ENCODE measurements at places on chromosomes 5 and 9.

- no peak for DNase-seq
These were observed 42.5 kb upstream of the TAF1L start for GRCh38 chr9:32677931-32678330.

GRCh38 chr5:2749514-2750025 is 1.9 kb downstream of the IRX2 start:
- DNase-seq, result no peak

DNA sequence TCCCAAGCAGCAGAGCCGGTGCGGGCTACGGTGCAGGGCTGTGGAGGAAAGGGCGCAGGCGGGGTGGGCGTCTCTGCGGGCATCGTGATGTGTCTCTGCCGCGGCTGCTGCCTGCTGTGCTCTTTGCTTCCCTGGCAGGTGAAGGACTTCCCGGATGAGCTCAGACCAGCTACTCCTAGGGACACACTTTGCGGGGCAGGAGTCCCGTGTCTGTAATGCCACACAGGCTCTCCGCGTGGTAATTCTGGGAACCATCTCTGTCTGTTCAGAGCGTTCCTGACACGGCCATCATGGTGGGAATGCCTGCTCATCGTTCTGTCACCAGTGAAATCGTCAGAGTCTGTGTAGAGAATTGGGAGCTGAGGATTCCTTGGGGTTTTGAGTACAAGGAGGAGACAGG is 235.5 kb downstream of the FANCC start:
- no peak for DNase-seq

DNA sequence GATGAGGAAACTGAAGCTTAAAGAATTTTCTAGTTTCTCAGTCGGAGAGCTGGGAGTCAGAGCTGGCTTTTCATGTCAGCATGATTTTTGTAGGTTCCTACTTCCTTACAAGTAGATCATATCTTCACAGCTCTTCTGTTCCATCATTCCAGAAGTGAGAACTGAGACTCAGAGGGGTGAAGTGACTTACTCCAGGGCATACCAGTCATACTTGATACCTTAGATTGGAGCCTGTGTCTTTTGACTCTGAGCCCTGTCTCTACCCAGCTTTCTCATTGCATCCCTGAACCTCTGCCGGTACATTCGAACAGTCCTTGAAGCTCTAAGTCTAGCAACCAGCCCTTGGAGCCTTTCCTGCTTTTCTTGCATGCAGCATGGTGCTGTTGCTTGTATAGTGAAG is 53.3 kb downstream of the MCCC2 start:
- DNase-seq, result no peak

GRCh38 chr9:99895510-99895909 is 10.9 kb upstream of the STX17 start:
- no peak for DNase-seq

GRCh38 chr5:84299959-84300358 is 84.7 kb downstream of the EDIL3 start:
- DNase-seq, result no peak

GRCh38 chr9:91680106-91680505 is 256.5 kb upstream of the NFIL3 start:
- DNase-seq, result no peak

DNA sequence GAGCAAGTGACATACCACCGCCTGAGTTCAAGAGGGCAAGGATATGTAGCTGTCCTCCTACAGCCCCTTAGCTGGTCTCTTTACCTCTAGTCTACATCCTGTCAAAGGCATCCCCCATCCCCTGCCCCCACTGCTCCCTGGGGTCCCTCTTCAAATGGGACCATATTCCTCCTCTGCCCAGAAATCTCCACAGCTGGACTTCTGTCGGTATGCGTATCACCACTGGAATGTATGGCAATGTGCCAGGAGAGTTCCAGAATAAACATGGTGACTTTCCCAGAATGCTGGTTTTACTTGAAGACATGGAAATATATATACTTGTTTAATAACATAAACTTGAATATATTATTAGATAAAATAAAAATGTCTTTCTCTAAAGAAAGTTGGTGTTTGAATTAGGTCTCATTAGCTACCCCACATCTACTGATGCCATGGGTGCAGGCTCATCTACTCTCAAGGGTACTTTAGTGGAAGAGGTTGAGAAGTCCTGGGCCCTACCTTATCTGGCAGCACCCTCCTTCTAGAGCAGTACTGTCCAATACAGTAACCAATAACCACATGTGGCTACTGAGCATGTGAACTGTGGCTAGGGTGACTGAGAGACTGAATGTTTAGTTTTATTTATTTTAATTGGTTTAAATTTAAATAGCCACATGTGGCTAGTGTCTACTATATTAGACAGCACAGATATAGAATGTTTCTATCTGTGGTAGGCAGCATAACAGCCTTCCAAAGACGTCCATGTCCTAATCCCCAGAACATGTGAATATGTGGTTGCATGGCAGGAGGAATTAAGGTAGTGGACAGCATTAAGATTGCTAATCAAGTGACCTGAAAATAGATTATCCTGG is 181.7 kb upstream of the SLC30A5 start:
- no peak for DNase-seq

DNA sequence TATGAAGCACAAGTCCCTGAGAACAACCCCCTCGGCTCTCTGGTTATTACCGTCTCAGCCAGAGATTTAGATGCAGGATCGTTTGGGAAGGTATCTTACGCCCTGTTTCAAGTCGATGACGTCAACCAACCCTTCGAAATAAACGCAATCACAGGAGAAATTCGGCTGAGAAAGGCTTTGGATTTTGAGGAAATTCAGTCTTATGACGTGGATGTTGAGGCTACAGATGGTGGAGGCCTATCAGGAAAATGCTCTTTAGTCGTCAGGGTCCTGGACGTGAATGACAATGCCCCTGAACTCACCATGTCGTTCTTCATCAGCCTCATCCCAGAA is 1.1 kb downstream of the PCDHB6 start:
- DNase-seq, result no peak

- no peak for DNase-seq
These were observed 2.0 kb downstream of the SCGB3A2 start for GRCh38 chr5:147880487-147880886.

- no peak for DNase-seq
These were observed 10.2 kb upstream of the STING1 start for GRCh38 chr5:139492700-139493192.

DNA sequence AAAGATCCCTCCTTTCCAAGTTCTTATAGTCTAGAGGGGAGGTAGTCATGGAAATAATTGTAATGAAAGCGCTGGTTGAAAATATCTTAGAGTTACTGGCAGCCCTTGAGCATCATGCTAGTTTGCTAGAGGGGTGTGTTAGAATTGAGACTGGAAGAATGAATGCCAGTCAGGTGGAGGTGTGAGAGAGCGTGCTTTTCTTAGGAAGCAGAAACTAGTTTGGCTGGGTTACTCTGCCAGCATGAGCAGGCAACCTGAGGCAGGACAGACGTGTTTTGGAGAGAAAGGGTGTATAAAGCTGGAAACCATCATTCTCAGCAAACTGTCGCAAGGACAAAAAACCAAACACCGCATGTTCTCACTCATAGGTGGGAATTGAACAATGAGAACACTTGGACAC is 43.6 kb upstream of the DHFR start:
- DNase-seq, result no peak

DNA sequence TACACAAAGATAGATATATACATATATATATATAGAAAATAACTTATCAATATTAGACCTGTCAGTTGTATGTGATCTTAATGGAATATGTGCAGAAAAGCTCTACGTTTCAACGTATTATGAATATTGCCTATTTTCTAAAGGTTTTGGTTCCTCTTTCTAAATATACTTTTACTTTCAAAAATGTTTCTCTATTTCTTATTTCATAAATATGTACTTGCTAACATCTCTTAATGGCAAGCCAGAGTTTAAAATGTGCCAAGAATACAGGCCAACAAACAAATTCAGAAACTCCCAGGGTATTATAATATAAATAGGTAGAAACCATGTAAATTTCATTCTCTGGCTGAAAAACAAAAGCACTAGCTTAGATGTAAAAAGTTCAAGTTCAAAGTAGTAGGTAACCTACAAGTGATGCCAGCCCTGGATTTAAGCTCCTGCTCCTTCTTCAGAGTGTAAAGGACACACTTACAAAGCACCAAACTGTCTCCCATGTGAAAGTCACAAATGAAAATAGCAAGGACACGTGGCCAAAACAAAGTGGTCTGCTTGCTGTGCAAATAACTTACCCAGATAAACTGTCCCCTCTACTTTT is 685.1 kb upstream of the DMAC1 start:
- no peak for DNase-seq

DNA sequence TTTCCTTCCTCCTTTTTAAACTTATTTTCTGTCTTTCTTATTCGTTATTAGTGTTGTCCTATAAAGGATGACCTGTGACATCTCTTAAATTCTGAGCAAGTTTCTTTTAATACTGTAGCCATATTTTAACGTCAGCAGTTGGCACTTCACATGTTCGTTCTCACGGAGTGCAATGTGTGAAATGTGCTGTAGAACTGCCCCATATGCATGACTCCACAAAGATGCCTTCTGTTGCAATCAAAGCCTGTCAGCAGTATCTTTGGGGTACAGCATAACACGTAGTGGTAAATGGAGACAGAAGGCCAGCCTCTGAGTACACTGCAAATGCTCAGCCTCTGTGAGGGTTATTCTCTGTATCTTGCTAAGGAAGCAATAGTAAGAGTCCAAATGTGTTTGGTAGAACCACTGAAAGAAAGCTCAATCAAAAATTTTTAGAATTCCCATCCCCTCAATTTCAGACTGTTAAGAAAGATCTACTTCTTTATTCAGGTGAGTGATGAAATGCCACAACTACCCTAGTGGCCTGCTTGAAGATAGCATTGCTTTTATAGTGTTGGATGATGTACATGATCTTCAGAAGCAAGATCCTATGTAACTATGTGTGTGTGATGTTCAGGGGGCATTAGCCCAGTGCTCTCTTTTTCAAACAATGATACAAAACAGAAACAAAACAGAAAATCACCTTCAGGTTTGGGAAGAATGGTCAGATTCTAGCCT is 277.7 kb downstream of the TMEM167A start:
- no peak for DNase-seq

DNA sequence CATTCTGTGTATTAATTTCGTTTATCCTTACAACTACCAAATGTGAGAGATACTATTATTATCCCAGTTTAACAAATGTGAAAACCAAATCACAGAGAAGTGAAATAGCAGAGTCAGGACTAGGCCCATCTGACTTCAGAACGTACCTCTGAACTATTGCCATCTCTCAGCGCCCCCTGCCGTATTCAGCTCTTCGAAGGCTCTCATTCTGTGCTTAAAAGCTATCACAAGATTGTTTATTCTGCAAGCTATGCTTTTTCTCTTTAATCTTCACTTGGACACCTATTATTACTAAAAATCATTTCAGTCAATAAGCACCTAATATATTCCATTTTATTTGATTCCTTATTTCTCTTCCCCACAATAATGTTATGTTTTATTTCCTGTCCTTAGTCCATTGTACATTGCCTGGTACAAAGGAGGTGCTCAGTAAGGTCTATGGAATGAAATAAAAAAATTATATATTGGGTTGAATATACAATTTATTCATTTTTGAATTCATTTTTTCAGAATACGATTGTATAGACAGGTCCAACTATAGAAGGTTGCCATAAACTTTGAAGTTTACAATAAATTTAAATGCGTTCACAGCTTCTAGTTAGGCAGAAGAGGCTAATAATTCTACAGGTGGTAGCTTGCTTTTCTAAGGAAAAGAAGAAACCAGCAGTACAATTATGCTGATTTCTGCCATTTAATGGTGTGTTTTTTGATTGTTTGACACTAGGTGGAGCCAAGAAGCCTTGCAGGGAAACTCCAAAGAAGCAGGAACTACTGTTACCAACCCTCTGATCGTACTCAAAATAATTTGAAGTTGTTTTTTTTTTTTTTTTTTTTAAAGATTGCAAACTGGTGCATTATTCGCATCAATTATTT is 202.2 kb upstream of the DMRTA1 start:
- no peak for DNase-seq

DNA sequence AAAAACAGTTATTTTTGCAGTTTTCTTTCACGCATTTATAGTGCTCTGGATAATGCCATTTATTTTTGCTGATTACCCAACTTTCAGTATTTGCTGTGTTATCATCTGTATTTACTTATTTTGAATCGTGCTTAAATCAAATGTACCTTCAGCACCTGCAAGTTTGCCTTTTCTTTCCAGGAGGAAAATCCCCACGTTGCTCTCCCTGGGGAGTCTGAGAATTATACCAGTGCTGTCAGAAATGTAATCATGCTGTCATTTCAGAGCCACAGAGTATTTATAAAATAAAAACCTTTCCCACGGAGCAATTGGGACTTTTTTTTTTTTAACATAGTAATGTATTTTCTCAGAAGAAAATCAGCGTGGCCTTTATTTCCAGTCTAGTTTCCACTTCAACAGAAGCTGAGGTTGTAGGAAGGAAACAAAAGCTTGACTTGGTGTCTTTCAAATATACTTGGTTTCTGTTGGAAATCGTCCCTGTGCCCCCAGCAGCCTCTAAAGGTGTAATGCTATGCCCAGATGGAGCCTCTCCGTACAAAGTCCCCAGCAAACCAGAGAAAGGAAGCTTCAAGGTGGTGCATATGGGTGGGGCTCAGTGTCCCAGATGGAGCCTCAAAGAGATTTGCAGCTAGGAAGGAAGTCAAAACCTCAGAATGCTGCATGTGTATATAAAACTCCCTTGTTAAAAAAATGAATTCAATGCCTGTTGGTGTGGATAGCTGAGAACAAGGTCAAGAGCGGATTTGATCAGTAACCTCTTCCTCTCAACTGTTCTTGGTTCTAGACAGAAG is 2.1 kb downstream of the GPR150 start:
- DNase-seq, result peak; percentile 6

GRCh38 chr5:126437721-126438120 is 14.5 kb downstream of the GRAMD2B start:
- no peak for DNase-seq

DNA sequence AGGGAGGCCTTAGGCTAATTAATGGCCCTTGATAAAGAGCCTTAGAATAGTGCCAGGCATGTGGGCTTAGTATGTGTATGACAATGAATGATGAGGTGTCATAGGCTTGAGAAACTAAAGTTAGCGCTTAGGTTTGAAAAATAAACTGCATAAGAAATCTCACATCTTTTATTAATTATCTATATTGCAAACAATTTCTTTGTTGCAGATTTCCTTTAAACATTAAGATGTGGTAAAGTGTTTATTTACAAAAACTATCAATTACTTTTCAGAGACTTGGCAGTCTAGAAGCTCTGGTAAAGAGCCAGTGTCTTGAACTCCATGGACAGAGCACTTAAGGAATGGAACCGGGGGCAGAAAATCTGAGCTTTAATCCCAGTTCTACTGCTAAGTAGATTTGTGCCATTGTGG is 23.1 kb downstream of the MAP1B start:
- DNase-seq, result no peak

- DNase-seq, result no peak
These were observed 4.5 kb downstream of the CAMK4 start for GRCh38 chr5:111228520-111229220.

GRCh38 chr9:28001096-28001495 is 427.8 kb upstream of the C9orf72 start:
- no peak for DNase-seq

- no peak for DNase-seq
These were observed 756.1 kb downstream of the DNAH5 start for GRCh38 chr5:13188371-13188770.
